Activated T-cell treated with anti-CD3 and anti-CD28 coated beads, Interleukin-2, amount 50 U/mL, for 4 hours (primary cell): ENCODE measurements at places on chromosomes 1 and 21. TPM values are rescaled to one million over a fixed set of nuclear protein-coding genes. Genes with fewer than 3 reads are reported as not detected.

GRCh38 chr1:212769459-212770167 is 22.0 kb downstream of the NSL1 start:
- no peak for DNase-seq

- DNase-seq: no peak
These were observed 67.4 kb downstream of the ARHGEF10L start for GRCh38 chr1:17606826-17607440.

- no peak for DNase-seq
These were observed 39.1 kb upstream of the EFCAB14 start for GRCh38 chr1:46757956-46758528.

GRCh38 chr1:21667348-21668231 is 1.6 kb downstream of the RAP1GAP start:
- no peak for DNase-seq

Gene FCGR3B
- total RNA-seq: not detected

DNA sequence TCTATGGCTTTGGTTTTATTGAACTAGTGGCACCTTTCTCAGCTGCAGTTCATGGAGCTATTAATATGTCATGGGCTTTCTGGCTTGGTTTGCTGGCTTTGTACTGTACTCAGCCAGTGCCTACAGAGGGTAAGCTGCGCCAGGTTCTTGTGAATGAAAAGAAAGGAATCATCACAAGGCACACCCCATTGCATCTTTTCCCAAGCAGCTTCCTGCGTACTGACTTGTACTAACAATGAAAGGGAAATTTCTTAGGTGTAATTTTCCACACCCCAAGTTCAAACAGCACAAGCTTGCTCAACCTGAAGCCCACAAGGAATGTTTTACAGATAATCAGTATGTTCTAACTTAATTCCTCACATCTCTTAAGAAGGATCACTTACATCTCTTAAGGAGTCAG is 78.0 kb upstream of the TNFSF18 start:
- no peak for DNase-seq

DNA sequence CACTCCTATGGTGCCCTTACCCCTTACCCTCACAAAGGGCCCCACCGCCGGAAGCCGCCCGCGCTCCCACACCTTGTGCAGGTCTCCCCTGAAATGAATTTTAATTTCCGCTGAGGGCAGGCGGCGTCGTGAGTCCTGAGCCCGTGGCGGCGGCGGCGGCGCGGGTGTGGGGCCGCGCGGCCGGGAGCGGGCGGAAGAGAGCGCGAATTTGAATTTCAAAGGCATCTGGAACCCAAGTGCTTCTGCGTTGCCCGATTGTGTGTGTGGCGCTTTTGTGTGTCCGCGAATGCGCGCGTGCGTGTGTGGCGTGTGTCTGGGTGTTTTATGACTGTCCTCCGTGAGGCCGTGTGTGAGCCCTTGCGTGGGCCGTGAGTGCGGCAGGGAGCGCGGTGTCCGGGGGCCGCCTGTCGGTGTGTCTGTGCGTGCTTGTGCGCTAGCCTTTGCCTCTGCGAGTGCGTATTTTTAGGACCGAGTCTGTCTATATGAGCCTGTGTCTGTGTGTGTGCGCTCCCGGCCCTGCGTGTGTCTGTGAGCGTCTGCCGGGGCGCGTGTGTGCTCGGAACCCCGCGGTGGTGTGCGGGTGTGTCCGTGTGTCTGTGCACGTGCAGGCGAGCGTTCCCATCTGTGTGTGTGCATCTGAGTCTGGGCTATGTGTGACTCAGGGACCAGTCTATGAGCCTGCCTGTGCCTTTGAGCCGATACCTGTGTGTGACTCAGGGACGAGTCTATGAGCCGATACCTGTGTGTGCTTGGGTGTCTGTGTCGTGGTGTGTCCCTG is 7.9 kb upstream of the ADGRB2 start:
- DNase-seq: peak; percentile 60

GRCh38 chr21:34970167-34970500 is 79.0 kb downstream of the RUNX1 start:
- DNase-seq: no peak

Gene HSD3B1
- not detected for total RNA-seq

- DNase-seq: no peak
These were observed at the start of gene OR2T12 for GRCh38 chr1:248303324-248303723. TSS of gene OR2T12 (minus strand) at chr1:248303424. CDS start at chr1:248295578, 7,846 bp downstream.

- no peak for DNase-seq
These were observed 623.0 kb downstream of the NPHP4 start for GRCh38 chr1:5369223-5369622.

- no peak for DNase-seq
These were observed 438.9 kb downstream of the CAMTA1 start for GRCh38 chr1:7224081-7224534.

DNA sequence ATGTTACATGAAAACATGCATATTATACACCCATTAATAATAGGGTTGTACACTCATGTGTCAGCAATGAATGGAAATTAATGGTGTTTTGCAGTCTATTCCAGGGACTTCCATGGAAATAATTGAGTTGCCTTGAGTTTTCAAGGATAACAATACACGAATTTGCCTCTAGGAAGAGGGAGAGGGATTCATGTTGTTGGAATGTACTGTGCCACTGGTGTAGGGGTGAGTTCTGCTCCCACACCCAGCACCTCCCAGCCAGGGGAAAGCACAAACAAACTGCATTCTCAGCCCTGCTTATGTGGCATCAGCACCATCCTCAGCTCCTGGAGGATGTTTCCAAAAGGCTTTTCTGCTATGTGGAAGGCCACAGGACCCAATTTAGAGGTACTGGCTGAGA is 57.8 kb downstream of the BCAR3 start:
- no peak for DNase-seq
